ENCODE measurements at places on chromosomes 2 and 18. TPM values are rescaled to one million over a fixed set of nuclear protein-coding genes. Genes with fewer than 3 reads are reported as not detected.

Gene GCKR
- 1.6 TPM for total RNA-seq

Gene ATP6V1B1
- total RNA-seq: not detected

Gene TLX2
- total RNA-seq: not detected

Gene SMYD1
- total RNA-seq: not detected

Gene DYNAP
- not detected for total RNA-seq

Gene AQP4
- total RNA-seq: 2.1 TPM

Gene SERPINB11
- not detected for total RNA-seq

Gene IL1A
- 6.3 TPM for total RNA-seq

Gene SLC9A4
- total RNA-seq: 7.6 TPM

Gene KLHL29
- 12.2 TPM for total RNA-seq

Gene TSN
- 81.1 TPM for total RNA-seq

Gene HOXD10
- total RNA-seq: 33.5 TPM

Gene SMPD4
- 29.6 TPM for total RNA-seq

Gene PLB1
- 1.2 TPM for total RNA-seq

Gene CPLX4
- not detected for total RNA-seq

Gene MALL
- total RNA-seq: 60.8 TPM

Gene LYG2
- not detected for total RNA-seq

Gene UGT1A3
- 4.1 TPM for total RNA-seq

Gene PLA2R1
- total RNA-seq: 17.8 TPM

Gene ABHD3
- total RNA-seq: 15.7 TPM

Gene AAMP
- 167 TPM for total RNA-seq

Gene SEPTIN10
- 95.7 TPM for total RNA-seq

Gene TMEM247
- total RNA-seq: not detected

Gene MAT2A
- 292 TPM for total RNA-seq

Gene COL4A4
- 9.9 TPM for total RNA-seq

Gene SCTR
- total RNA-seq: not detected

Gene DSG4
- not detected for total RNA-seq

Gene SRSF7
- 121 TPM for total RNA-seq

Gene RFTN2
- total RNA-seq: under 0.01 TPM

Gene XDH
- total RNA-seq: 2.0 TPM

Gene ANKRD29
- 7.1 TPM for total RNA-seq

Gene IL36A
- not detected for total RNA-seq

Gene POTEJ
- total RNA-seq: not detected

Gene ALPI
- not detected for total RNA-seq

Gene TOGARAM2
- total RNA-seq: not detected

Gene ROCK1
- 53.8 TPM for total RNA-seq

Gene REEP1
- total RNA-seq: 0.17 TPM

Gene SERPINB4
- total RNA-seq: 0.35 TPM

Gene ALK
- not detected for total RNA-seq

Gene PSMA8
- total RNA-seq: not detected

Gene VSNL1
- 0.05 TPM for total RNA-seq

Gene LBX2
- 0.99 TPM for total RNA-seq

Gene MFF
- total RNA-seq: 61.3 TPM

Gene RGPD8
- total RNA-seq: 23.0 TPM

Gene ARHGAP25
- 0.35 TPM for total RNA-seq

Gene CCDC74A
- total RNA-seq: 9.1 TPM

Gene ITGAV
- 694 TPM for total RNA-seq

Gene PCARE
- not detected for total RNA-seq

Gene SERPINB13
- not detected for total RNA-seq

Gene SMAD7
- total RNA-seq: 46.2 TPM

Gene C2orf80
- not detected for total RNA-seq

Gene SLC4A3
- total RNA-seq: 3.5 TPM

Gene CXCR1
- total RNA-seq: not detected

Gene PARD6G
- 1.5 TPM for total RNA-seq

Gene AMER3
- not detected for total RNA-seq

Gene LTBP1
- total RNA-seq: 0.89 TPM
